Stimulated activated CD4-positive, alpha-beta T cell treated with anti-CD3 and anti-CD28 coated beads, TNF-alpha, amount 100 ng/mL, for 4 hours (primary cell): ENCODE measurements at places on chromosomes 12 and 14.

DNA sequence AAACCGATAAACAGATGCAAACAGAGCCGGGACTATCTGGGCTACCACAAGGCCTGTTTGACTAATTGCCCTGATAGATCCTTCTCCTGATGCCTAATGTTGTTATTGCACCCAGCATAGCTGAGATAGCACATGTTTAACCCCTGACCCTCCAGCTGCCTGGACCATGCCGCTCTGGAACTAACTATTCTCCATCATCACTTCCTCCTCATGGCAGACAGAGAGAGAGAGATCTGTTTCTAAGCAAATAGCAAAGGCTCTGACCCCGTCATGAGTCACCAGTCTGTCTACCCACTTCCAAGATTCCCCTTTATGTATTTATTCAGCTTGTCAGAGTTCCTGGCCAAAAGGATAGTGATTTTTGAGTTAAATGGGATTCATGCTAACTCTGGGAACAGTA is 58.2 kb upstream of the FLRT2 start:
- DNase-seq = no peak

GRCh38 chr12:122523846-122524718 is 2.7 kb downstream of the RSRC2 start:
- no peak for DNase-seq

DNA sequence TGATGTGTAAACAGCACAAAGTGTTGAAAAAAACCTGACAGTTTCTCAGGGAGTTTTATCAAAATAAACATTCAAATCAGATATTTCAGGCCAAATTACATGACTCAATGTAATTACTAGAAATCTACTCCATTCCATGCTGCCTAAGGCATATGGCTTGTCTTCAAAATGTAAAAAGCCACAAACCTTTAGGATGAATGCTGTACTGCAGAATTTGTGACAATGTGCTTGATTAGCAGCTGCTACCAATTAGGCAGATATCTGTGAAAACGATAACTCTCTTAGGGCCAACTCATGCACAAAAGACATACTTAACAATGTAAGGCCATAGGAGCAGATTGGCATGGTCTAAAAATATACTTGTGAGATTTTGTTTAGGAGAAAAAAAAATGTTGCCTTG is 267.0 kb downstream of the DACT1 start:
- DNase-seq = no peak

GRCh38 chr14:74459289-74459946 is 33.4 kb upstream of the SYNDIG1L start:
- DNase-seq = no peak

DNA sequence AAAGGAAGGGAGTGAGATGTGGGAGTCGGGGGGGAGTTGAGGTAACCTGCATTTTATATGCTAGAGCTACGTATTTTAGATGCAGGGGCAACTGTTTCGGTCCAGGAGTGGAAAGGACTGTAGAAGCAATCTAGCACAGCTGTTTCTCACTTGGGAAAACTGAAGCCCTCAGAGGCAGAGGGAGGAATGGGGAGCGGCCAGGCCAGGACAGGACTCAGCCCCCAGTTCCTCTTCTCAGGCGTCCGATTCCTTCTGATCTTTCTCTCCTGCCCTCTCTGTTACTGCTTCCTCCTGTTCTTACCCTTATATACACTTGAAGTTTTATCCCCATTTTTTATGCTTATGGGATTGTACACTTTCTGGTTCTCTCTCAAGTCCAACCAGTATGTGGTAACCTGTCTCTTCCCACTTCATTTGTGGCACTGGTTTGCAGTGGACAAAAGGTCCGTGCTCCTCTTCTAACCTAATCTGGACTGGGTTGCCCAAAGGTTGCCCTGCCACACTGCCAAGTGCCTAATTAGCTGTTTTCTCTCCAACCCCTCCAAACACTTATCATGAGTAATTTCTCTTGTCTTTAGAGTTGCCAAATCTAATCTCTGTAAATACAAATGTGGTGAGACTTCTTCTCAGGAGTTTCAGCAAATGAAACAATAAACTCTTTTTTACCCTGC is 16.2 kb downstream of the LPCAT3 start:
- no peak for DNase-seq

DNA sequence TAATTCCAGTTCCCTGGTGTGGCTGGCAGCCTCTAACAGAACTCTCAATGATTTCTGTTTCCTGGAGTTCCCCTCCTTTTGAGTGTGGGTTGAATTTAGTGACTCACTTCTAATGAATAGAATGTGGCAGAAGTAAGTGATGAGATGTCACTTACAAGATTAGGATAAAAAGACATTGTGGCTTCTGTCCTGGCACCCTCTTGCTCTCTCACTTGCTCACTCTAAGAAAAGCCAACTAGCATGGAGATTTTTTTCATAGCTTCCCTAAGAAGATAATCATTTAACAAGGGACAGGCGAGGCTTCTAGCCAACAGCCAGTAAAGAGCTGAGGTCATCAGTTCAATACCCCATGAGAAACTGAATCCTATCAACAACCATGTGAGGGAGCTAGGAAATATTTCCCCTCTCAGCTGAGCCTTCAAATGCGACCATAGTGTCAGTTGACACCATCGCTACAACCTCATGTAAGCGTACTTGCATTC is 156.7 kb downstream of the TMTC3 start:
- no peak for DNase-seq
